ENCODE measurements at places on chromosomes 2 and 18.

DNA sequence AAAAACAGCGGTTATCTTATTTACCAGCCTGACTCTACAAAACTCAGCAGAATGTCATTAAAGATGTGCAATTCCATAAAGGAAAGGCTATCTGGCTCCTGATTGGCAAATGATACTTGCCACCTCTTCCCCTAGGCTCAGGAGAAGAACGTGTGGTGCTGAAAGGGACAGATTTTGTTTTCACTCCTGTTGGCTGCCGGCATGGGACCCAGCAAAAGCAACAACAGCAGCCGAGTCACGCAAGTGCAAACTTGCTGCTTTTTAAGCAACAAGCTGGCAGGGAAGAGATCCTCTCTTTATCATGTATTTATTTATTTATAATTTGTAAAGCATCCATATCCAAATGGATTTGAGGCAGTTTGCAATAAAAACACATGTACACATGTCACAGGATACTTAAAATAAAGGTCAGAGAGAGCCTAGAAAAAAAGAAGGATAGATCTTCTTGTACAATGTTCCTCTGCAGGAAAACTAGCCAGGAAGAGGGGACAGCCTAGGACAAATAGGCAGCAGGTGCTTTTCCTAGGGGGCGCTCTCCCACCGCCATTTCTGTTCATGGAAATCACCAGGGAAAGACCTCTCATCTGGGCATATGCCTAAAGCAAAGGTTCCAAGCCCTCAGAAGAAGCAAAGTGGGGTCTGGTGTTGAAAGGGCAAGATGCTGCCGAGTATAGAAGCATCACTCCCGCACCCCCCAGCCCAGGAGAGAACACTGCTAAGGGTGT, 799.3 kb downstream of the BCL11A start:
- DNase-seq = no peak

- DNase-seq = no peak
Observed at GRCh38 chr2:127721311-127721977, 20.1 kb downstream of the SFT2D3 start.

- DNase-seq = no peak
Observed at GRCh38 chr18:61861372-61861771, 31.4 kb downstream of the RNF152 start.

DNA sequence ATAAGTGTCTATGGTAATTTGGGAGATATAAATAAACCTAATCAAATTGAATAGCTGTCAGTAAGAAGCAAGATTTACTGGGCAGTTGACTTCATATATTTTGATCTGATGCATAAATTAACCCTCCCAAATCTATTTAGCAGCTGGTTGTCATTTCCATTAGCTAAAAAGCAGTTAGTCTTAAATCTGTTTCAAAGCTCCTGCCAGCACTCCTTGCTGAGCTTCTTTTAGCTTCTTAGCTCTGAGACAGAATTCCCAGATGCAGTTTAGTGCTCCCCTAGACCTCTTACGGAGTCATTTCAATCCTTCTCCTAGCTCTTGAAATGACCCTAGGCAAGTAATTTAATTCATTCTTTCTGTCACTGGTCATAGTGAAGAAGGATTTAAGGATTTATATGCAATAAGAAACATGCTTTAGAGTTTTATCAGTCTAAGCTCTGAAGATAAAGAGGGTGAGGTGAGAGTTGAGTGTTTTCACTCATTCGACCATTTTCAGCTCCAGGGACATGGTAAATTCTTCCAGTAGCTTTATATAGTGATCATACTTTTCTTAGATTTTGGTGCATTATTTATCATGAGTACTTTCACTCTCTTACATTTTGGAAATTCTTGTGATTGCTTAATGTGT, 98.9 kb downstream of the PHLPP1 start:
- no peak for DNase-seq

DNA sequence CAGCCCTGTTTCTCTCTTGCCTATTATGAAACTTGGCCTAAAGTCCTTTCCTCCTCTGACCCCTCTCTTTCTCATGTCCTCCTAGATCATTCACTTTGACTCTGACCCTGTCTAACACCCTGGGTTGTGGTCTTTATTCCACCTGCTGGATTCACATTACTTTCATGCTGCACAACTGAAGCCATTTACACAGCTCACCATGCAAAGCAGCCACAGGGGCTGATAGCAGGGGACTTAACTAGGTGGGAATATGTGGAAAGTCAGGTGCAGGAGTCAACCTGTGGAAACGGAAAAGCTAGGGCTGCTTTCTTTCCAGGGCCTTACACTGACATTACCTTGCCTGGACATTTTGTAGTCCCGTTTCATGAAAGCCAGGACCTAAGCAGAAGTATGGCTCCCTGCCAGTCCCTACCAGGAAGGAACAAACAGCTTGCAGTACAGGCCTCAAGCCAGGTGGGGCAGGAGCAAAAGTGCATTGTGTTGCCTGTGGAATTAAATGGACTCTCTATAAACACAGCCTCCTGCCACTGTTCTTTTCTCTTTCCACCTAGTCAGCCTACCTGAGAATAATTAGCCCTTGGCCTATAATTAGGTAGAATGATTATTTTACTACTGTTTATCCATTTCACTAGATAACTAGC, 11.8 kb downstream of the MAPRE3 start:
- no peak for DNase-seq

DNA sequence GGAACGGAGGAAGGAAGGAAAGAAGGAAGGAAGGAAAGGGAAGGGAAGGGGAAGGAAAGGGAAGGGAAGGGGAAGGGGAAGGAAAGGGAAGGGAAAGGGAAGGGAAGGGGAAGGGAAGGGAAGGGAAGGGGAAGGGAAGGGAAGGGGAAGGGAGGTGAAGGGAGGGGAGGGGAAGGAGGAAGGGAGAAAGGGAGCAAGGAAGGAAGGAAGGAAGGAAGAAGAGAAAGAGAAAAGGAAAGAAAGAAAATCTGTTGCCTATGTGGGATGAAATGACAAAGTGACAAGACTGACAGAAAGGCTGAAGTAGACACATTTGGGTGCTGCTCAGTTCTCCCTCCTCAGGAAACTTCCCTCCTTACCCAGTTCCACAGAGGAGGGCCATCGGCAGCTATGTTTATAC, 46.3 kb upstream of the GORASP2 start:
- no peak for DNase-seq

- no peak for DNase-seq
Observed at GRCh38 chr2:161414042-161415033, 1.8 kb upstream of the TBR1 start.

DNA sequence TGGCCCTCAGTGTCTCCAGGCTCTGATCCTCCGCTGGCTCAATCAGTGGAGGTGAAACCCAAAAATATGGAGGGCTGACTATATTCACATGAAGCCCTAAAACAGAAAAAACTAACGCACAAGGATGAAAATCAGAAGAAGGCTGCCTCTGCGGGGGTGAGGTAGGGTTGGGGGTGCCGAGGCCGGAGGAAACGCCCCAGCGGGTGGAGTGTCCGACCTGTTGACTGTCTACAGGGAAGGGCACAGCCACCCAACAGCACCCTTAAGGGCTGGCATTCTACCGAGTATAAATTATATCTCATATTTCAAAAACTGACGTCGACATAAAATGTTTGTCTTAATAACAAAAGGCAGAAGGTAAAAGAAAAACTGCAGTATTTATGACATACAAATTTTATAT, 223.5 kb downstream of the HDAC4 start:
- DNase-seq = no peak

DNA sequence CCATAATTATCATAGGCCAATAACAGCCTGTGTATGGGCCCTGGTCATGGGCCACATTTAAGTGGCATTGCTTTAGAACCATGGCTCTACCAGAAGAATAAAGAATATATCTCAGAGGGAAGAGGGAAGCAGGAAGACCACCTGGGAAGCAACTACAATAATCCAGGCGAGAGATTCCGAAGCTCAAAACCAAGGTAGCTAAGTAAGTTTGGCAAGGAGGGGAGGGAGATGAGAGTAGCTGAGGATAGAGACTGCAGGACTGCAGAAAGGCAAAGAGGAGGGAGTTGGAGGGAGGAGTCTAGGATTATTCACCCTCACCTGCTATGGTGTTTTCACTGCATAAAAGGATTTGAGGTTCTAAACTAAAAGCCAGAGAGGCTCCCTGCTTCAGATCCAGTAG, 293.5 kb downstream of the SETBP1 start:
- no peak for DNase-seq
